ENCODE measurements at places on chromosomes 5 and 9. TPM values are rescaled to one million over a fixed set of nuclear protein-coding genes. Genes with fewer than 3 reads are reported as not detected.

PCDHB13 gene
- total RNA-seq = not detected

GRCh38 chr5:156008844-156009243 lies 318.1 kb upstream of the SGCD start:
- no peak for DNase-seq

HAVCR2 gene
- 0.53 TPM for total RNA-seq

EGFLAM gene
- 0.13 TPM for total RNA-seq

- no peak for DNase-seq
Observed at GRCh38 chr9:95610006-95610785, 93.4 kb upstream of the PTCH1 start.

Measured in bronchial epithelial cell (primary cell).